Placental pericyte (primary cell): ENCODE measurements at places on chromosomes 2 and 18. TPM values are rescaled to one million over a fixed set of nuclear protein-coding genes. Genes with fewer than 3 reads are reported as not detected.

Gene ARID5A
- total RNA-seq = 8.1 and 8.2 TPM in 2 replicates

Gene ZNF804A
- 0.22 and 5.2 TPM in 2 replicates for total RNA-seq

Gene XDH
- total RNA-seq = under 0.01 and 2.0 TPM in 2 replicates

Gene CAVIN2
- 5.3 and 18.6 TPM in 2 replicates for total RNA-seq

Gene ADRA2B
- not detected in 2 replicates for total RNA-seq

Gene EVA1A
- total RNA-seq = 36.5 and 51.3 TPM in 2 replicates

Gene CENPA
- 0.66 and 12.2 TPM in 2 replicates for total RNA-seq

Gene ATG16L1
- total RNA-seq = 30.2 and 38.7 TPM in 2 replicates

Gene CCBE1
- 0.44 and 8.7 TPM in 2 replicates for total RNA-seq

Gene RGPD3
- 0.22 and 0.29 TPM in 2 replicates for total RNA-seq

Gene NTSR2
- total RNA-seq = not detected in 2 replicates

Gene SLC8A1
- 10.1 and 66.7 TPM in 2 replicates for total RNA-seq

Gene PPM1B
- 23.5 and 43.3 TPM in 2 replicates for total RNA-seq

Gene NEU2
- total RNA-seq = not detected in 2 replicates

Gene SERPINB12
- total RNA-seq = not detected in 2 replicates
